ENCODE measurements at places on chromosomes 16 and 17.
A peak's percentile ranks its signal among the peaks of the same experiment; 100 is the strongest.

DNA sequence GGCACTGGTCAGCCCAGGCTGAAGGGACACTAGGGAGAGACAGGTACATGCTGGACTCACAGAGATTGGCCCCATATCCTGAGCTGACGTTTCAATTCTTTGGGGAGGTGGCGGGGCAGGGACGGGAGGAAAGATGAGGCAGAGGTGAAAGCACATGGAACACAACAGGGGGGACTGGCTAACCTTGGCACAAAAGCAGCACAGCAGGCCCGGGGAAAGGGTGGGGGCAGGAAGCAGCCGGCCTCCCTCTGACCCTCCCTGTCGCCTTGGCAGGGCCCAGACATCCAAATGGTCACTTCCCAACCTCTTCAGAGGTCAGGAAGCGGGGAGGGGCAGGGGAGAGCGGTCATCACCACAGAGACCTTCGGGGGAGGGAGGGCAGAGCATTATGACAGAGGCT, 6.6 kb downstream of the VAT1 start:
- DNase-seq = no peak

DNA sequence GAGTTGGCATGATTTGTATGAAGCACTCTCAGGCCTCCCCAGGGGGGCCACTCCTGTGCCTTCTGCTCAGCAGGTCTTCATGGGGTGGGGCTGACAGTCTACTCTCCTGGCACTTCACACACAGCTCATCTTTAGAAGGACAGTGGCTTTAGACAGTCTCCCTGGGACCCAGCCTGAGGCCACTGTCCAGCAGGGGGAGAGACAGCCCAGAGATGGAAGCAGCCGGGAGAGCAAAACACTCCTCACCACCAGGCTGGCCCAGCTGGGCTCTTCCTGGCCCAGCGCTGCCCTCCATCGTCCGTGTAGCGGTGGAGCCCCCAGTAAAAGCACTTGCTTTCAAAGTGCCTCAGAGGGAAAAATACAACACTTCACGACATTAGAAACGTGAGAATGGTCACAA, 62.0 kb upstream of the CRHR1 start:
- peak; percentile 11 for DNase-seq

GRCh38 chr17:38602956-38603785, 2.6 kb downstream of the SRCIN1 start:
- DNase-seq = no peak

- DNase-seq = no peak
Measured at GRCh38 chr16:1494711-1495110, 1.6 kb downstream of the TELO2 start.

DNA sequence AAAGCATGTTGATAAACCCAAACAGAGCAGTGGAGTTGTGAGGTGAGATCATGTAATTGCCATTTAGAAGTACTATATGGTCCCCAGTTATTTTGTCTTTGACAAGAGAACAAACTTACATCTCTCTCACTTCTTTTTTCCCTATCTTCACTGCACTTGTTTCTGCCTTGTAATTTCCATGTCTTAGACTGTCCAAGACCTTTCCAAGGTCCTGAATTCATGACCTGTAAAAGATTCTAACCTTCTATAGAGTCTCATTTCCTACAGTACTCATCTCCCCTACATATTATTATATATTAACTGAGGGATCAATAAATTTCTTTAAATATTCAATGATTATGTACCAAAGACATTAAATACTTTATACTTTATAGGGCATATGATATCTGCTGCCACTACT, 295.3 kb upstream of the KIF2B start:
- DNase-seq = no peak

GRCh38 chr17:37360632-37361031, 15.2 kb upstream of the C17orf78 start:
- no peak for DNase-seq

DNA sequence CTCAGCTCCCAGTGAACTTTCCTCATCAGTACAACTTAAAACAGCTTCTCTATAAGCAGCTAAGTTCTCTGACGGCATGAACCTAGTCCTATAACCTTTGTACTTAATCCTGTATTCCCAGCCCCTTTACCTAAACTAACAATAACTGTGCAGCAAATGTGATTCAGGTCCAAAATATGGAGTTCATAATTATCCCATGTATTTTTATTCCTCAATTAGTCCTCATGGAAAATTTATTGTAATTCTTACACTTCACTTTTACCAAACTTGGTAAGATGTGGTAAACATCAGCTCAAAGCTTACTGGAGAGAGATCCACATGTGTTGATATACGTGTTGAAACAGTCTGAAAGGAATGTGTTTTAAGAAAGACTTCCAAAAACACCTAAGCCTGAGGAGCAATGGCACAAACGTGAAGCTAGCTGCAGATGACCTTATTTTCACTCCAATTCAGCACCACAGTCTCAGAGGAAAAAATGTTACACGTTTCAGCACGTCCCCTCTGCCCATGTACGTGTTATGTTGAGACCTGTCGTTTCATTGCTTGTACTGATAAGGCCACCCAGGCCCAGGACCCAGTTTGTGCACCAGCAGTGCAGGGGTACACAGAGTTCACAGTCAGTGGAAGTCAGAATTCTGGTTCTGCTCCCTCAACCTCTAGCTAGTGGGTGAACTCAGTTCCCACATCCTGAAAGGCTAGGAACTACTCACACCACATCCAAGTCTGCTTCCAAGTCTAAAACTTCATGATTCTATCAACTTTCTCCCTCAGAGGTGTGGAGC, 7.1 kb downstream of the USP31 start:
- no peak for DNase-seq

DNA sequence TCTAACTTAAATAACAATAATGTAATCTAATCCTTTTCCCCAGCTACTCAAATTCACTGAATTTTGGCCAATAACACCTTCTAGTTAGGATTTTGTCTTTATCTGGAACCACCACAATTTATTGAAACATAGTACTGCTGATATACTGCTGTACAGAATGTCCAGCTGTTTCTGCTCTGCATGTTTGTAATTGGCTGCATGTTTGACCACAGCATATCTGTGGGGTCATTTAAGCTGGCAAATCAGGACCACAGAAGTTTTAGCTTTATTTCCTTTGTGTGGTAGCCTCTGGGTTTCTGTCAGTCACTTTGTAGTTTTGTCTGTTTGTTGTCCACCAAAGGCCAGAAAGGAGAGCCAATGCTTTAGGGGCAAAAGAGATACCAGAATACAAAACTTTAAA, 22.2 kb upstream of the RAB11FIP4 start:
- DNase-seq = no peak

DNA sequence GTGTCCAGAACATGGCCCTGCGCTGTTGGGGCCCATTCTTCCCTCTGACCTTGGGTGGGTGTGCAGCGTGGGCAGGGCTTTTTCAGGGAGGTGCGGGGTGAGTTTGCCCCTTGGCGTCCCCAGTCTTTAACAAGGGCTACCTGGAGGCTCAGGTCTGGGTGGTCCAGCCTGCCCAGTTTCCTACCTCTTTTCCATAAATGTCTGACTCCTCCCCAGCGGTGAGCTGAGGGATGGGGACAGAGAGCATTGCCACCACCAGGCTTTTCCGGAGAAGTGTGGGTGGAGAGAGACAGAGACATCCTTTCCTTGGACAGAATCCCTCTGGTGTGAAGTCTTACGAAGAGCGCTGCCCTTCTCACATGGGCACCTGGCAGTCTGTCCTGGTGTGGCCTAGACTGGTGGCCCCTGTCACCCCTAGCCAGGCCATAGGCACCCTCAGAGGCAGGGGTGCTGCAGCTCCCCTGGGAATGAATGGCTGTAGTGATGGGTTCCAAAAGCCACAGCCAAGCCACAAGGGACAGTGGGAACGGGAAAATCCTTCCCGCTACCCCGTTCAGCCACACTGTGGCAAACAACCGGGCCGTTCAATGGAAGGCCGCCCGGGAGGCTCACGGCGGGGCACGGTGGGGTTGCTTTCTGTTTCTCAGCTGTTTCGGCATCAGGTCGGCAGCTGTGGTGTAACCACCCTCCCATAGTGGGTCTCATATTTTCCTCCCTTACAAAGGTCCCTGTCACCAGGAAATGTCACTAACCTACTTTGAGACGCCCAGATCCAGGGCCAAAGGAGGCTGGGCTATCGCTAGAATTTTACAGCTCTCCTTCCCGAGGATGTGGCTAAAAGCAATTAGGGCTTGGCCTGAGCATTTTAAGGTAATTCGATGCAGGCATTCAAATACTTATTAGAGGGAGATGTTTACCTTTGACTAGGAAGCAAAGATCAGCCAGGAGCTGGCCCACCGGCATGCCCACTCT, 61.9 kb upstream of the GSE1 start:
- no peak for DNase-seq

DNA sequence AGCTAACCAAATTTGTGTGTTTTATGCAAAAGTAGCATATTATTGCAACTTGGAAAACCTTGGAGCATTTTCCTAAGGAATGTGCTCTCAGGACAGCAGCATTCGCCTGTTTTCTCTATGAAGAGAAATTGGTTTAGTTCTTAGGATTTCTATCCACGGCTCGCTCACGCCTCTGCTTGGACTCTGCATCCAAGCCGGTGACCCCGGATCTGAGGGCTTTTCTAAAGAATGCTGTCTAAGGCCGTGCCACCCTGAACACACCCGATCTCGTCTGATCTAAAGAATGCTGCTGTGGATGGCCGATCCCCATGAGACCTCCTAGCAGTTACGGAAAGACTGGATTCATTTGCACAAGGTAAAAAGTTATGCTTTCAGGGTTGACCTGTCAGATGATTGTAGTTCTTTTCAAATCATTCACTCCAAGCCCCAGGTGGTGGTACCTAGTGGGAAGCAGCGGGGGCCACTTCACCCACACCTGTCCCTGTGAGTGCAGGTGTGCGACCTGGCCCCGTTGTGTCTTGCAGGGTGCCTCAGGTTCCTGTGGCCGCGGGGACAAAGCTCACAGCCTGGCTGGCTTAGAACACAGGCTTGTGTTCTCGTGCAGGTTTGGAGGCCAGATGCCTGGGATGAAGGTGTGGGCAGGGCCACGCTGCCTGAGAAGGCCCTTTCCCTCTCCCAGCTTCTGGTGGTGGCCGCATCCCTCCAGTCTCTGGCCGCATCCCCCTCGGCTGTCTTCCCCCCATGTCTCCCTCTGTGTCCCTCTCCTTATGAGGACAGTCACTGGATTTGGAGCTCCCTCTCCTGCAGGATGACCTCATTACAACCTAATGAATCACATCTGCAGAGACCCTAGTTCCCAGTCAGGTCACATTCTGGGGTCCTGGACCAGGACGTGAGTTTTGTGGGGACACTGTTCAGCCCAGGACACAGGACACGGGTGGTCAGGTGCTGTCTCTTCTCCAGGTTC, 71.1 kb downstream of the BANP start:
- no peak for DNase-seq

GRCh38 chr17:40167685-40168261, 9.5 kb upstream of the RAPGEFL1 start:
- no peak for DNase-seq

DNA sequence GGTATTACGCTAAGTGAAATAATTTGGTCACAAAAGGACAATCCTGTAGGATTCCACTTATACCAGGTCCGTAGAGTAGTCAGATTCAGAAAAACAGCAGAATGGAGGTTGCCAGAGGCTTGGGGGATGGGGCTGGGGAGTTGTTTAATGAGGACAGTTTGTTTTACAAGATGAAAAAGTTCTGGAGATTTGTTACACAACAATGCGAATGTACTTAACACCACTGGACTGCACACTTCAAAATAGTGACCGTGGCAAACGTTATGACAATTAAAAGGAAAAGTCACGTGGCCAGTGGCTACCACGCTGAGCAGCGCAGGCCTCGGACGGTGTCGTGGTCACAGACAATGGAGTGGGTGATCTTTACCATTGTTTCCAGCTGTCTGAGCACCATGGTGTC, 338.1 kb downstream of the SEC14L1 start:
- no peak for DNase-seq

GRCh38 chr16:58503166-58503862, 3.4 kb downstream of the NDRG4 start:
- no peak for DNase-seq

DNA sequence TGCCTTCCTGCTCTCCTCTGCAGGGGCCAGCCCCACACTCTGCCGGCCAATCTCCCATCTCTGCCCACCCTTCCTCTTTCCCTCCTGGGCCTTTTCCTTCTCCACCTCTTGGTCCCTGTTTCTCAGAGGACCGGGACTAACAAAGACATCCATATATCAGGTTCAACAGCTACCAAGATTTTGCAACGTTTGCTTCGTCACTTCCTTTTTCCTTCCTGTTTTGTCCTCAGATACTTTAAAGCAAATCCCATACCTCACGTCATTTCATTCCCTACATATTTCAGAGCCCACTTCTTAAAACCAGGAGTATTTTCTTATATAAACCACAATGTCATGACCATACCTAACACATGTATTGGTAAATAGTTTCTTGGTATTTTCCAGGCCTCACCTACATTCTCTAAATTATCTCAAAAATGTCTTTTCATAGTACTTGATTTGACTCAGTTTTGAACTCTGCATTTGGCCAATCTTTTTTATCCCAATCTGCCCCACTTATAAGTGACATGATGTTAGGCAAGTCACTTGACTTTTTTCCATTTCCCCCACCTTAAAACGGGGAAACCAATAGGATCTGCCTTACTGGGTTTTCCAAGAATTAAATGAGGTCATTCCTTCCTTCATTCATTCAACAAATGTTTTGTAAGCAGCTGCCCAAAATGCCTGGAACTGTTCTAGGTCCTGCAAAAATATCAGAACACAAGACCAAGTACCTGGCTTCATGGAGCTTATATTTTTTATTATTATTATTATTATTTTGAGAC, 7.2 kb upstream of the USP10 start:
- DNase-seq = peak; percentile 72

DNA sequence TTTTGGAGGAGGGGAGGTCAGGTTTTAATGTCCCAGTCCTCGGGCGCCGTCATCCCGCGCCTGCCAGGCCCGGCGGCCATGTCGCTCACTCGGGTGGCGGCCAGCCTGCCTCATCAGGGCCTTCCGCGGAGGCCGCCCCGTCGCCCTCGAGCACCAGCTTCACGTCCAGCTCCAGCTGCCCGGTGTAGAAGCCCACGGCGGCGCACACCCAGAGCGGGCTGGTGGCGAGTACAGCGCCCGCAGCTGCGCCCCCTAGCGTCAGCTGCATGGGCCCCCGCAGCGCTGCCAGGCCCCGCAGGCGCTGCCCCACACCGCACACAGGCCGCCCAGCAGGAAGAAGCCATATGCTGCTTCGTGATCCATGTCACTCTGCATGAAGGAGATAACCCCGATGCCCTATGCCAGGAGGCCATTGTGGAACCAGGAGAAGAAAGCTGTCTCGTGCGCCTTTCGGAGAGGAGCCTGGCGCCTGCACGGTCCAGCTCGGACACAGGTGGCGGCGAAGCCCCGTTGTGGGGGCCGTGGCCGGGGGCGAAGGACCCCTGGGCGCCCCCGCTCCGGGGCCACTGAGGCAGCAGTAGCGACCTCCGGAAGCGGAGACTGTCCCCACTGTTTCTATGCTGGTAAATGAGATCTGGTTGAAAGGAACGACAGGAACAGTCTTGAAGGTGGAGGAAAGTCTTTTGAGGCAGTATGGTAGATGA, 9.6 kb downstream of the AP2B1 start:
- no peak for DNase-seq

DNA sequence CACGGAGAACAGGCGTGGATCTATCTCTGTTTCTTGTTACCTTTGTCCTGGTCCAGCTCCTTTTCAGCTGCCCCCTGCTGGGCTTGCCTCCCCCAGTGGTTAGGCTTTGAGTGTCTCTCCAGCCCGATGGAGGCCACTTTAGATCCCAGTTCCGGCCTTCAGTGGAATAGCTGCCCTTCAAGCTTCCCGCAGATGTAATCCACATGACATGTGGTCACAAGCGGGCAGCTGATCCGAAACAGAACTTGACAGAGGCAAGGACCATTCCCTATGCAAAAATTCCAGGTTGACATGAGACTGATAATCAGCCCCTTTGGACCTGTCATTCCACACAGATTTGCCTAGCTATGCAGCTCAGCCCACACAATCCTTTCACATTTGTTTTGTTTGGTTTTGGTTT, 40.6 kb upstream of the AQP8 start:
- DNase-seq = no peak

- no peak for DNase-seq
Measured at GRCh38 chr17:8696426-8696825, 48.2 kb downstream of the CCDC42 start.
